ENCODE measurements at places on chromosomes 4 and X.

DNA sequence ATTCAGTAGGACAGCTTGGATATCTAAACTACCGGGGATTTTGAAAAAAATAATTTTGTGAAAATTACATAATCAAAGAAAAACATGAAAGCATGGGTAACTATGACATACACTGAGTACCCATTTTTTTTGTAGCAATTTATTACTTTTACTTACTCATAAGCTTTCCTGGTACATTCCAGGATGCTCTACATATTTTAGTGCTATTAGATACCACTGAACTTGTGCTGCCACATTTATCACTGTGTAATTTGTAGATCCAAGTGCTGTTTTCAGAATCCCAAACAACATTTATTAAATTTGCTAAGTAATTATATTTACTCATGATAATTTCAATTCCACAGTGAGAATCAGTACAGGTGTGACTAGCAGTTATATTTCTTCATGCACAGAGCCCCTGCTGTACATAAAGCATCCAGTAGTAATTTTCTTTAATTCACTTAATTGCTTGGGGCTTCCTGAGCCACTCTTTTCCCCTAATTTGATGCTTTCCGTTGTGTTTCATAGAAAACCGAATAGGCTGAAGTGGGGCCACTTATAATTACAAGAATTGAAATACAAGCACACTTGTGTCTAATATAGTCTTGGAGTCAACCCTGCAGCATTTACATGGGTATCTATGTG is 2254.4 kb downstream of the ARAP2 start:
- peak; percentile 64 for DNase-seq

DNA sequence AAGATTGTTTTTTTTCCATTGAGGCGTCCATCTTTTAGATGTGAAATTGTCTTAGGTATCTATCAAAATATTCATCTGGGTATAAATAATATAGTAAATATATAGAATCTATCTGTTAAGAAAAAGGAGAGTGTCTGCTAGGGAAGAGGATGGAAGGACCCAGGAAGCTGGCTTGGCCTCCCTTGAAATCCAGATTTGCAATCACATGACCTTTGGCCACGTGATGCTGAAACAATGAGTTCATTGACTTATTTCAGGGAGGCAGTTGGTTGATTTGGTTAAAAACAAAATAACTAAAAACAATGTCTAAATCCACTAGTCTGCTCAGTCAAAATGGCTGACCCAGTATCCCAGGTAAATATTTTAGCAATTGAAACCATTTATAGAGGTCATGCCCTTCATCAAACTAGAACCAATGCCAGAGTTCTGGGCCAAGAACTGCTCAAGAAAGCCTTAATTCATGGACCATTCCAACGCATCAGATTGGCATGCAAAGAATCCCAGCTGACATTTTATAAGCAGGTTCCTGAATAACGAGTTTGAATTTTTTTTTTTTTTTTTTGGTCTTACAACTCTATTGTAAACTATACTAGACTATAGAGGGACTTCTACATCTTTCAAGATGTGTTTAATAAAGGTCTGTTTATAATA is 172.7 kb downstream of the MID1 start:
- no peak for DNase-seq

DNA sequence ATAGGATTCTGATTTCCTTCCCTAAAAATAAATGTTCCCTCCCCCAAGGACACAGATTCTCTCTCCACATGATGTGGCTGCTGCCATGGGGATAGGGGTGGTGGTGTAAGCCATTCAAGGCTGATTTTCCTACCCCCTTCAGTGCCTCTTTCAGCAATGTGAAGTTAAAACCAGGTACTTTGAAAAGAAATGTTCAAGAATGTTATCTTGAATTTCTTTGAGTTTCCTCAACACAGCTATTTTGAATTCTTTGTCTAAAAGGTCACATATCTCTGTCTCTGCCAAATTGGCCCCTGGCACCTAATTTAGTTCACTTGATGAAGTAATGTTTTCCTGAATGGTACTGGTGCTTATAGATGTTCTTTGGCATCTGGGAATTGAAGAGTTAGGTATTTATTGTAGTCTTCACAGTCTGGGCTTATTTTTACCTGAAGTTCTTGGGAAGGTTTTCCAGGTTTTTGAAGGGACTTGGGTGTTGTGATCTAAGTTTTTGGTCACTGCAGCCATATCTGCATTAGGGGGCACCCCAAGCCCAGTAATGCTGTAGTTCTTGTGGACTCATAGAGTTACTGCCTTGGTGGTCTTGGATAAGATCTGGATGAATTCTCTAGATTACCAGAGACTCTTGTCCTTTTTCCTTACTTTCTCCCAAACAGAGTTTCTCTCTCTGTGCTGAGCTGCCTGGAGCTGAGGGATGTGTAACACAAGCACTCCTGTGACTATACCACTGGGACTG is 7.6 kb upstream of the DIPK2B start:
- no peak for DNase-seq

GRCh38 chr4:7768736-7769135 is 170.9 kb downstream of the AFAP1 start:
- no peak for DNase-seq

DNA sequence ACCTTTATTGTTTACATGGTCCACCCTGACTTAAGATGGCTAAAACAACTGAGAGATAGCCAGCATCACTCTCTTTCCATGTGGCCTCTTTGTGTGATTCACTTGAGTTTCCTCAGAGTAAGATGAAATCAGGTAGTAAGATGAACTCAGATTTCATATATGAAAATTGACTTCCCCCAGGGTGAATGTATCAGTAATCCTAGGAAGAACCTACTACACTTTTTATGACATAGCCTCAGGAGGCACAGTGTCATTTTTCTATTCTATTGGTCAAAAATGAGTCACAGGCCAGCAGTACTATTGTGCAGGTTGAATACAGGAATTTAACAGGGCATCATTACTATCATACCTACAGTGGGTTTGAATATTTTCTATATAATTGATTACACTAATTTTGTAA is 14.6 kb upstream of the SULT1E1 start:
- DNase-seq = no peak

- DNase-seq = no peak
These were observed 714.5 kb downstream of the CCSER1 start for GRCh38 chr4:90841676-90842075.

- no peak for DNase-seq
These were observed 30.2 kb upstream of the NKRF start for GRCh38 chrX:119636419-119636818.

- DNase-seq = no peak
These were observed 1639.4 kb upstream of the TENM3 start for GRCh38 chr4:180603791-180604190.

Data from NCI-H1436 treated with DMSO at 0.1 percent for 48 hours (cell line).